ENCODE measurements at places on chromosomes 3 and 15.
A peak's percentile ranks its signal among the peaks of the same experiment; 100 is the strongest.

- DNase-seq, result no peak
Measured at GRCh38 chr15:57548835-57549234, 42.9 kb upstream of the MYZAP start.

DNA sequence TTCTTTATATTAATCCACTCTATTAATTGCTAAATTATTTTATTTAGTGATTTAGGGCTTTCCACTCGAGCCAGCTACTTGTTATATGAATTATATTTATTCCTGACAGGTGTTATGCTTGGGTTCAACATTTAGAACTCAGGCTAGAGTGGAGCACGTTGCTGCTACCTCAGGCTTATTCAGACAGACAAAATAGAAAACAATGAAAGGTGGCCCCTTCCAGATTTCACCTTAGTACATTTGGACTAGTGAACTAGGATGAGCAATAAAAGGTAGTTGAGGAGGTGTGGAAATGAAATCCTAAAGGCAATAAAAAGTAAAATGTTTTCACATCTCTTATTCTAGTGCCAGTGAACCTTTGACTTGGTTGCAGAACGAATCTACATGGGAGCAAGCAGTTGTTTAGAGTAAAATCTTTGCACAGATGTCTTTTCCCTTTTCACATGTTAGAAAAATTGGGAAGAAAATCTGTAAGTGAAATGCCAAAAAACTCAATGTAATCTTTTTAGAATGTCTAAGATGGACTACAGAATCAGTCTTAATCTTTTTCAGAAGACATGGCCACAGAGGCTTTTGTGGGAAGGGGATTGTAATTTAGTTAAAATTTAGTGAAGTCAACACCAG, 63.8 kb downstream of the AKAP13 start:
- no peak for DNase-seq

DNA sequence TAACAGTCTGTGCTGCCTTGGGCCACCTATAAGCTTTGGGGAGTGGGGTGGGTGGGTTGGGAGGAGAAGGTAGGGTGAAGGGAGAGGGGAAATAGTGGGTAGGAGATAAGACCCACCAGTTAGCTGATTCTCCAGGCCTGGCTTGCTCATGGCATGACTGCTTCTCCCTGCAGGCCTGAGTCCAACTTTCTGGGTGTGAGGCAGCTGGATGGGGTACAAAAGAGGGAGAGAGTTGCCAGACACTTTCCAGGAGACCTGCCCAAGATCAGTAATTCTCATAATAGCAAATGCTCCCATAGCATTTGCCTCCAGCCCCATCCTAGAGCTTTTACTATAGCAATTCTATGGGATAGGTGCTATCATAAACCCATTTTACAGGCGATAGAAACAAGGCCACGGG, 7.7 kb downstream of the CGNL1 start:
- no peak for DNase-seq

DNA sequence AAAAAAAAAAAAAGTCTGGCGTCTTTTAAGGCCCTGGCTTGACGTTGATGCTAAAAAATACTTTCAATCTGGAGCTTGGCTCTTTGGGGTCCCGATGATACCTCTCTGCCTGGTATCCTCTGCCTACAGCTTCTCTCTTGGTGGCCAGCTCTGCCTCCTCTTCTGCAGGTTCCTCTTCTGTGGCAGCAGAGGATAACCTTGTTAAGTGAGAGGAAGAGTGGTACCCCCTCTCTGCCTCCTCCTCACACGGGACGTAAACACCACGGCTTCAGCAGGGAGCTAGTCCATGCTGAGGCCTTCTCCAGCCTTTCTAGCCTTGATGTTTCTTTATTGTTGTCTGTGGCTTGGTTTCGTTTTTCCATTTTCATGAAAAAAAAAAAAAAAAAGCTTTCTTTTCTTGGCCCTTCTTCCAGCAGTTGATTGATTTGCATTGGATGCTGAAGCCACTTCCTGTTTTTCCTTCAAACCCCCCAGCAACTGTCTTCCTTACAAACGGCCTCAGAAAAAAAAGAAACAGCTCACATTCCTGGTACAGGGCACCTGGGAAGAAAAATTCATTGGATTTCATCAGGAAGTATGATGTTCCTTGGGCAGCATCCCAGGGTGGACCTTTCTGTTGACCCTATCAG, 59.7 kb downstream of the RORA start:
- no peak for DNase-seq

GRCh38 chr3:100578646-100579045, 30.8 kb upstream of the ADGRG7 start:
- no peak for DNase-seq

- no peak for DNase-seq
Measured at GRCh38 chr3:1583044-1583443, 490.2 kb downstream of the CNTN6 start.

DNA sequence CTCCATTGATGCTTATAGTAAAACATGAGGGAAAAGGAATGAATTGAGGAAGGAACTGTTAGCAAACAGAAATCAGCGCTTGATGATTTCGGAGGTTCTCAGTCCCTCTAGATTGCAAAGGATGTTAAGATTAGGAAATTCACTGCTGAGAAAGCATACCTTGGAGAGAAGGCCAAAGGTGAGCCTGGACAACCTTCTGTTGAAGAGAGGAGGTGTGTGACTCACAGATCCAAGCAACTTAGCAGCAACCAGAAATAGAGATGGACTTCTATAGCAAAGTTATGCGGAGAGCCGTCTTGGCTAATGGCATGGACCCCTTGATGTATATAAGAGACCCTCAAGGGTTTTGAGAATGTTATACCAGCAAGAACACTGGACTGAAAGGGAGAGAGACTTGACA, 114.3 kb downstream of the EEFSEC start:
- no peak for DNase-seq

GRCh38 chr15:50017522-50017921, 101.5 kb downstream of the ATP8B4 start:
- no peak for DNase-seq

GRCh38 chr15:49905221-49905620, 213.8 kb downstream of the ATP8B4 start:
- no peak for DNase-seq

DNA sequence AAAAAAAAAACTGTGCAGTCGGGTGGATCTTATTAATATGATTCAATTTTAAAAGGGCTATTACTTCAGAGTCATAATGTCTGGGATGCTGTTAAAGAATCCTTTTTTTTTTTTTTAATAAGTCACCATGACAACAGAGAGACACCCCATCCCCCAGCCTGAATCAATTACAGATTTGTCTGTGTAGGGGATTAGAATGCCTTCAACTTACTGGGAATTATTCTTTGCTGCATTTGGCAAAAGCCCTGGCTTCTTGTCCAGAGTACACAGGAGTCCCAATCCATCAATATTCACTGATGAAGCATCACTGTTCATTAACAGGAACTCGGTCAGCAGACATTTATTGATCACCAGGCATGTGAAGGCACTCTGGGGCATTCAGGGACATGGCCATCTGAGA, 12.7 kb upstream of the PXYLP1 start:
- DNase-seq, result no peak

DNA sequence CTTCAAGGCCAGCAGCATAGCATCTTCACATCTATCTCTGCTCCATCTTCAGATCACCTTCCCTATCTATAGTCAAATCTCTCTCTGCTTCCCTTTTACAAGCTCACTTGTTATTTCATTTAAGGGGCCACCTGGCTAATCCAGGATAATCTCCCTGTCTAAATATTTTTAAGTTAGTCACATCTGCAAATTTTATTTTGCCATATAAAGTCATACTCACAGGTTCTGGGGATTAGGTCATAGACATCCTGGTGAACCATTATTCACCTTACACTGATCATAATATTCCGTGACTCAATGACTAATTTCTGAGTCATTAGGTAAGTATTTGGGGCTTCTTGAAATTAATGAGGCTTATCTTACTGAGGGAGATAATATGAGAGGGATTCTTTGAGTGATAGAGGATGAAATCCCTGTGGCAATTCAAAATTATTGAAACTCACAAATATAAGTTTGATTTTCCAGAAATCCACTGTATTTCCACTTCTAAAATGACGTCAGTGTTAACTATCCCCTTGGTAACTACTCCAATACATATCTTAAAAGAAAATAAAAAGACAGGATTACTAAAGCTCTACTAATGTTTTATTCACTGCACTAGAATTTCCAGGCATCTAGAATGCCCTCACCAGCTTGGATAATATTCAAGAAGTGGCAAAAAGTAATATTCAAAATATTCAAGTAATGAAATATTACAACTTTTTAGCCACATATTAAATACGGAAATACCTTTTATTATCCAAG, 93.7 kb upstream of the RBMS3 start:
- DNase-seq, result no peak

- DNase-seq, result no peak
Measured at GRCh38 chr3:72175296-72175858, 390.4 kb upstream of the PROK2 start.

GRCh38 chr3:49563040-49563578, 8.8 kb downstream of the BSN start:
- DNase-seq, result no peak

GRCh38 chr15:101269479-101270223, 7.6 kb downstream of the SELENOS start:
- DNase-seq, result no peak

DNA sequence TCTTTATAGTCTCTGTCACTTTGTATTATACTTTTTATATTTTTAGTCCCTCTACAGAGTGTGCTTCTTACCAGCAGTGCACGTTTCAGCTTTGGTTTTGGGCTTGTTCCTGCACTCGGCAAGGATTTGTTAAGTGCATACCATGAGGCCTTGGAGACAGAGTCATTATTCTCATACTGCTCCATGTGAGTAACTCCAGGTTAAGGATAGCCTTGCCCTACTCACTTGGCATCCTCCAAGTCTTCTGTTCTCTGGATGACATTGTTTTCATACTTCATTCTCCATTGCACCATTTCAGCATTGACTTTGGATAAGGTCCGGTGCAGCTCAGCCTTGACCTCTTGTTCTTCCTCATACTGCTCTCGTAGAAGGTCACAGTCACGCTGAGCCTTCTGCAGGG, 96.4 kb downstream of the MYH15 start:
- no peak for DNase-seq

- DNase-seq, result no peak
Measured at GRCh38 chr15:89338036-89338435, 3.4 kb upstream of the POLG start.

- DNase-seq, result no peak
Measured at GRCh38 chr3:57822686-57823085, 66.6 kb downstream of the SLMAP start.

- DNase-seq, result no peak
Measured at GRCh38 chr3:193086681-193087080, 154.3 kb upstream of the PLAAT1 start.

DNA sequence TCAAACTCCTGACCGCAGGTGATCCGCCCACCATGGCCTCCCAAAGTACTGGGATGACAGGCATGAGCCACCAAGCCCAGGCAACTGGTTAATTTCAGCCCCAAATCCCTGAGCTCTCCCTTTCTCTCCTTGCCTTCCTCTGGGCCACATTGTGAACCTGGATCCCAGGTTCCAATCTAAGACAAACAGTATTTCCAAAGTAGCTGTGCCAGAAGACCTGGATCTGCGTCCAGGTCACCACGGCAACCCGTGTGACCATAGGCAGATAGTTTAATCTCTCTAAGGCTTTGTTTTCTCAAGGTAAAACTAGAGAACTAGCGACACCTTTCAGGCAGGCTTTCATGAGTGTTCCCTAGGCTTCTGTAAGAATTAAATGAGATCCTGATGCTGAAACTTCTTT, 5.9 kb upstream of the RBPMS2 start:
- no peak for DNase-seq

DNA sequence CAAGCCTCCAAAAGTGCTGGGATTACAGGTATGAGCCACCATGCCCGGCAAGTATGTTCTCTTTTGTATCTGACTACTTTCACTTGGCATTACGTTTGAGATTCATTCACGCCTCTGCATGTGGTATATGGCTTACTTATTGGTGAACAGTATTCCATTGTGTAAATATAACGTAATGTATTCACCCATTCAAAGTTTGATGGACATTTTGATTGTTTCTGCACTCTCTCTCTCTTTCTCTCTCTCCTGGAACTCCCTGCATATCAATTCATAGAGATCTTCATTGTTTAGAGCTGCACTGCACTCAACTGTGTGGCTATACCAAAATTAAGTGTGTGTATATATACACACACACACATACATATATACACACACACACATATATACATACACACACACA, 30.4 kb downstream of the SPPL2A start:
- no peak for DNase-seq

- peak; percentile 30 for DNase-seq
Measured at GRCh38 chr3:133662278-133662651, 524 bp upstream of the TOPBP1 start.

- DNase-seq, result no peak
Measured at GRCh38 chr15:97037080-97037479, 706.6 kb downstream of the NR2F2 start.

DNA sequence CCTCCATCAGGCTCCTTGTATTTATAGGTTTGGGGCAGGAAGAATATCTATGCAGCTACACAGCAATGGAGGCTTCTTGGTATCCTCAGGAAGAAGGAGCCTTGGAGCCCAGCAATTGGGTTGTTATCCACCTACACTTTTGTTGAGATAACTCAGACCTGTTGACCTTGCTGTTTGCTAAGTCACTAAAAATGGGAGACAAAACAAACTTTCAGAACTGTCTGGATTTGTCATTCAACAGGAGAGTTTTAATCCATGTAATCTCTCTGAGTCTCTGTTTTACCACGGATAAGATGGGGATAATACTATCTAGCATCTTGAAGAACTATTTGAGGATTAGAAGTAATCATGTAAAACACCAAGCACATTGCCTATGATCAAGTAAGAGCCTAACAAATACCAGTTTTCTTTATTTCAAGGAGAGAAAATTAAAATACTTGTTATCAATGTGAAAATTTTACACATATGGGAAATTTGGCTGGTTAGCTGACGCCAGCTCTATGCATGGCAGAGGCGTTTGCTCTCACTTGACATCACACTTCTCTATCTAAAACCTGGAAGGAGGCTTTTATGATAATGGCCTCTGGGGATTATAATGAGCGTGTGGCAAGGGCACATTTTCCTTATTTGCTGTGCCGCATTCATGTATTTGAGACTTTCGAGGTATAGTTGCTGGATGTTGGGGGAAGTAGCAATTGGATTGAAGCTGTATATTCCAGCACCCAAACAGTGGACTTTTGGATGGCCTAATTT, 215.6 kb downstream of the PDCD6IP start:
- DNase-seq, result no peak

- peak; percentile 87 for DNase-seq
Measured at GRCh38 chr15:52256366-52256765, 39.2 kb downstream of the MYO5C start.

DNA sequence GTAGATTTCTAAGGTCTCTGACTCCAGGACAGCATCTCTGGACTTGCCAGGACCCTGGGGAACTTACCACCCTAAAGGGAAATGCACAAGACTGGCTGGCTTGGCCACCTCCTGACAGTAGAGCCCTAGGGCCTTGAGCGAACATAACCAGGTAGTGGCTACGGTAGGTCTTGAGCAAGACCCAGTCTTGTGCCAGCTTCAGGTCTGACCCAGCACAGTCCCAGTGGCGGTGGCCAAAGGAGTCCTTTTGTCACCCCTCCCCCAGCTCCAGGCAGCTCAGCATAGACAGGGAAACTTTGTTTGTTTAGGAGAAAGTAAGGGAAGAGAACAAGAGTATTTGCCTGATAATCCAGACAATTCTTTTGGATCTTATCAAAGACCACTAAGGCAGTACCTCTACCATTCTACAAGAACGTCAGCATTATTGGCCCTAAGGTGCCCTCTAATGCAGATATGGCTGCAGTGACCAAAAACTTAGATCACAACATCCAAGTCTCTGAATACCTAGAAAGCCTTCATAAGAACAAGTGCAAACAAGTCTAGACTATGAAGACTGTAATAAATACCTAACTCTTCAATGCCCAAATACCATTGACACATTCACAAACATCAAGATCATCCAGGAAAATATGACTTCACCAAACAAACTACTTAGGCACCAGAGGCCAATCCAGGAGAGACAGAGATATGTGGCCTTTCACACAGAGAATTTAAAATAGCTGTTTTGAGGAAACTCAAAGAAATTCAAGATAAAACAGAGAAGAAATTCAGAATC, 38.7 kb upstream of the FBN1 start:
- no peak for DNase-seq

Data from activated CD4-positive, alpha-beta T cell treated with anti-CD3 and anti-CD28 coated beads, Interleukin-2, amount 10 ng/mL, durations not matched to agents 7 days and 5 days (primary cell).